ENCODE measurements at places on chromosomes 1 and 21.

- DNase-seq = no peak
Observed at GRCh38 chr1:197948926-197949899, 32.0 kb downstream of the LHX9 start.

- DNase-seq = no peak
Observed at GRCh38 chr21:44578371-44579055, 1.9 kb downstream of the KRTAP10-5 start.

DNA sequence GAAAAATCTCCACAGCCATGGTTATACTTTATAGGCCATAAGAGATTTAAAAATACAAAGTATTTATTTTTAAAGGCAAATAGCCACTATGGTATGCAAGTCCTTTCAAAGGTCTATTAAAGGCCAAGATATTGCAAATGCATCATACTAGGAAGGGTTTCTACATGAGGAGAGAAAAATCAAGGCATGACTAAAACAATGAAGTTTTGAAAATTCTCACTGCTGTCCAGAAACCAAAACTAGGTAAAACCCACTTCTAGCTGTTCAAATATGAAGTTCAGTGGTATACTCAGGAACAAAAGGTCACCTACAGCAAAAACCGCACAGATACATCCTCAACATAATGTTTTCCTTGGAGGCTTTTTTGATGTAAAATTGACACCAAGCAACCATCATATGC is 75.0 kb downstream of the EPS15 start:
- no peak for DNase-seq

DNA sequence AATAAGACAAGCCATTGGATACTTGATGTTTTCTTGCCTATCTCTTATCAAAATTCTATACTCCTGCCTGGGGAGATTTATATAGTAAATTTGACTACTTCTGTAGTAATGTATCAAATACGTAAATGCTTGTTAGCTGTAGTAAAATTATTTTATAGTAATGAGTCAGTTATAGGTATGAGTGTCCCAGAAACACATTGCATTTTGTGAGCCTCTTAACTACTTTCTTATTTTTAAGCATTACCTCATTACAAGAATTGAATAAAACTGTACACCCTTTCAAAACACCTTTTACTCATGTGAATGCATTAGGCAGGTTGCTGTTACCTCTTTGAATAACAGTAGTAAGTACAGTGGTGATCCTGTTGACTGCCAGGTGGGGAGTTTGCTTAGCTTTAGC is 28.4 kb downstream of the PRRC2C start:
- DNase-seq = no peak

GRCh38 chr1:92944901-92945747 is 16.1 kb downstream of the DIPK1A start:
- no peak for DNase-seq

DNA sequence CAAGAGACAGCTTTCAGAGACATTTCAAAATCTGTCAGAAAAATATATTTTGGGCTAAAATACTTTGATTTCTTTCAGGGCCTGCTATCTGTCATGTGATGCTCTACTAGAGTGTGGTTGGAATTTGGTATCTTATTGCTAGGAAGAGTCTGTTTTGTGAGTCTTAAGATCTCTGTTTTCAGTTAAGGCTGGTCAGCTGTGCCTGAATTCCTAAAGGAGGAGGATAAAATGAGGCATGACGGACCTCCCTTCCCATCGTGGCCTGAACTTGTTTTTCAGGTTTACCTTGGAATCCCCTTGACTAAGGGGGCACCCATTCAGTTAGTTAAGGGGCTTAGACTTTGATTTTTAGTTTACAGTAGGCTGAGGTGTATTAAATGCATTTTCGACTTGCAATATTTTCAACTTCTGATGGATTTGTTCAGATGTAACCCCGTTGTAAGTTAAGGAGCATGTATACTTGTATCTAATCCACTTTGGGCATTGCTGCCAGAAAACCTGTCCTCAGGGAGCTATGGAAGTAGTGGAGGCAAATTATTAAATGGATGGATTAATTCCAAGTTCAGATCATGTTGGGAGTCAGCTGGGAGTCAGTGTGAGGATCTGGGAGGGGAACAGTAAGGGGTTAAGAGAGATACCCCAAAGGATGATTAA is 18.3 kb downstream of the CAPN2 start:
- DNase-seq = no peak

DNA sequence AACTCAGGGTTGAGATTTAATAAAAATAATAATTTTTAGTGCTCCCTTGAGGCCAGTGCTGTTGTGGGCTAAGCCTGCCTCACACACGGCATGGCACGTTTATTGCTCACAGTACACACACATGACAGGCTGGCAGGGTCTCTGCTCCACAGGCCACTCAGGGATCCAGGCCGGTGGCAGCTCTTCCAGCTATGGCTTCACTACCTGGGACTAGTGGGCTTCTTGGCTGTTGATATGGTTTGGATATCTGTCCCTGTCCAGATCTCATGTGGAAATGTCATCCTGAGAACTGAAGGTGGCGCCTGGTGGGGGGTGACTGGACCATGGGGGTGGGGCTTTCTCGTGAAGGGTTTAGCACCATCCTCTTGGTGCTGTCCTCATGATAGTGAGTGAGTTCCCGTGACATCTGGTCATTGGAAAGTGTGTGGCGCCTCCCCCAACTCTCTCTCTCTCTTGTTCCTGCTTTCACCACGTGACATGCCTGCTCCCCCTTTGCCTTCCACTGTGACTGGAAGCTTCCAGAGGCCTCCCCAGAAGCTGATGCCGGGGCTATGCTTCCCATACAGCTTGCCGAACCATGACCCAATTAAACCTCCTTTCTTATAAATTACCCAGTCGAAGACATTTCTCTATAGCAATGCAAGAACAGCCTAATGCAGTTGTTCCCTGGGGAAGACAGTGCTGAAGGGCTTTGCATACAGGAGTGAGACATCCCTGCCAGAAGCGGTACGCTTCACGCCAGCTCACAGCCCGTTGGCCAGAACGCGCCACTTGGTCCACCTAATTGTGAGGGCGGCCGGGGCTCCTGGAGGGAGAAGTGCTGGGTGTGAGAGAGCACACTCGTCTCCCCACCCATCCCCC is 226.9 kb upstream of the C1orf174 start:
- no peak for DNase-seq

DNA sequence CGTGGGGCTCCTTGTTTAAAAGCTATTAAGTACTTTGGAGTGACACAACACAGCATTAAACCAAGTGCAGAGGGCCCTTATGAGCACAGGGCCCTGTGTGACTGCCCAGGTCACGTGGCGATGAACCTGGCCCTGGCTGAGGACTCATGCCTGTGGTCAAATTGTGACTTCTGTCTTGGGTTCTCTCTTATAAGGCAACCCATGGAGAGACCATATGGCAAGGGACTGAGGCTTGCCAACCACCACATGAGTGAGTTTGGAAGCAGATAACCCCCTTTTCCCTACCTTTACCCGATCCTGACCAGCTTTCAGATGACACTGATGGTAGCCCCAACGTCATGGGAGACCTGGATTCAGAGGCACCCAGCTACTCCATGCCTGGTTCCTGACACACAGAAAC is 140.5 kb downstream of the ZBTB18 start:
- DNase-seq = no peak

Measured in retinal pigment epithelial cell (primary cell).